ENCODE measurements at places on chromosomes 5 and 9.

- DNase-seq: no peak
These were observed 502 bp downstream of the NSD1 start for GRCh38 chr5:177133853-177134696.

- no peak for DNase-seq
These were observed 222.0 kb upstream of the KLF4 start for GRCh38 chr9:107711542-107711941.

DNA sequence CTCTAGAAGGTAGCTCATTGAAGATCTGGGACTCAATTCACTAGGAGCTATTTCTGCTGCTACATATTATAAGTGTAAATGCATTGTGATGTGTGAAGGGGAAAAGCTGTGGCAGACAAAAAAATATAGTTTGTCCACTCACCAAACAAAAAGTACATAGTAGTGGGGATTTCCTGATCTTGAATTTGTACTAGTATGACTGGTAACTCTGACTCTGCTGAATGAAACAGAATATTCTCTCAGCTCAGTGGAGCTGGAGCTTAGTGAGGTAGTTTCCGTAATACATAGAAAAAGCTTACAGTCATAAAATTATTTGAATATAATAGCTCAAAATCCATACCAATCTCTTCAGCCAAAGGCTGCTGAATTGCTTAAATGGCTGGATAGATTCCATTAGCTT, 455.6 kb upstream of the CD180 start:
- DNase-seq: no peak

GRCh38 chr5:56154732-56155484, 78.2 kb downstream of the ANKRD55 start:
- DNase-seq: no peak

- DNase-seq: no peak
These were observed 1008.2 kb upstream of the CDH9 start for GRCh38 chr5:28046596-28046995.

GRCh38 chr9:32551276-32552051, 663 bp upstream of the SMIM27 start:
- DNase-seq: peak; percentile 20
